ENCODE measurements at places on chromosomes 7 and 10.

DNA sequence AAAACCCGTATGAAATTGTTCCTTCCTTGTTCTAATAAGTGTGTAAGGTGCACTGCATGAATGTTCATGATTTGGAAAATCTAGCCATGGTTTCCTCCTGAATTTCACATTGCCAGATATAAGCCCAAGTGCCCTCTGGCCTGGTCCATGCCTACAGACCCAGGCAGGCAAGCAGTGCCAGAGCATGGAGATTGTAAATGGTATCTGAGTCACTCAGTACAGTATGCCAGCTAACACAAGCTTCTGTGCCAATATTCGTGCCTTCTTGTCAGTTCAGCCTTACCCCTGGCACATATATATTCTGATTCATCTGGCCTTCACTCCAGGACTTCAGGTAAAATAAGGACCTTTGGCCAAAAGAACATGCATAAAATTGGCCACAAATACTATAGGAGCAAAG lies 38.4 kb upstream of the PDE1C start:
- no peak for DNase-seq

GRCh38 chr10:50540069-50540825 lies 83.5 kb downstream of the SGMS1 start:
- DNase-seq, result no peak

- no peak for DNase-seq
Observed at GRCh38 chr7:95691464-95691863, 80.9 kb upstream of the DYNC1I1 start.

DNA sequence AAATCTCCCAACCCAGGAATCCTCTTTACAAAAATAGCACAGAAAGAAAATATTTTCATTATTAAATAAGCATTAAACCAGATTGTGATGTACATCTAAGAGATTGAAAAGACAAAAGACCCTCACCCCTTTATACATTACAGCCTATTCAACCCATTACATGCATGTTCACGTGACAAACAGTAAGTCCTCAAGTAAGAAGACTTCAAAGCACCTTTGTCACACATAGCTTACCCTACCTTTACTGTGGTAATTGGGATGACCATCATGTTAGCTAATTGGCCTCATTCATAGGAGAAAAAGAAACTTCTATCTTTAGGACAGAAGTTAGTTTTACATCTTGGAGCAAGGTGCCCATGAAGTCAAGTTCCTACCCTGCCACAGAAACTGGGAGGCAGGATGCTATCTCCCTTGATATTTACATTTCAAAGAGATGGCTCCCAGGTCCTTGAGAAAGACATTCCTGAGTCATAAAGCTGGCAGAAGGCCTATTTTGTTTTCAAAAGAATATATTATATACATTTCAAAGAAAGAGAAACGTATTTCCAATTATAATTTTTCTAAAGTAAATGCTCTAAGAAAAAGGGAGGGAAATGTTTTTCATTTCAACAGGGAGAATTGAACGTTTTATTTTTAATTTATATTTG lies 48.1 kb downstream of the GNAI1 start:
- DNase-seq, result no peak

DNA sequence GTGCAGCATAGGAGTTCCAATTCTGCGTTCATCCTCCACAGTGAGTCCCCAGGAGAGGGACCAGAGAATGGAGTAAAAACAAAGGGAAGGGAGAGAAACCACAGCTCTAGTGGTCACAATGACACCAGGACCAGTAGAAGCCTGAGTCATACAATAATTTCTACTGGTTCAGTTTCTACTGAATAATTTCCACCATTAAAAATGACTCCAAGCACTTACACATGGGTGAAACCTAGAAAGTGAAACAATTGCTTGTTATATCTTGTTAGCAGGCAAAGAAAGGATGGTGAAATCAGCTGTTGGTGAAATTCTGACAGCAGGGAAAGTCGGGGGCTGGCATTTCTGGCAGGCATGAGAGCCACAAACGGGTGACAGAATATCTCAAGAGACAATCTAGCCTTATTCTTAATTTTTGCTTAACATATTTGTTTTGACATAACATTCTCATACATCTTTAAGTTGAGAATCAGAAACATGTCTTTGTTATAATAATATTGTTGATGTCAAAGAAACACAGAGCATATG lies 1065.8 kb upstream of the C7orf33 start:
- no peak for DNase-seq

GRCh38 chr7:30771880-30772425 lies 736 bp downstream of the MINDY4 start:
- DNase-seq, result no peak

DNA sequence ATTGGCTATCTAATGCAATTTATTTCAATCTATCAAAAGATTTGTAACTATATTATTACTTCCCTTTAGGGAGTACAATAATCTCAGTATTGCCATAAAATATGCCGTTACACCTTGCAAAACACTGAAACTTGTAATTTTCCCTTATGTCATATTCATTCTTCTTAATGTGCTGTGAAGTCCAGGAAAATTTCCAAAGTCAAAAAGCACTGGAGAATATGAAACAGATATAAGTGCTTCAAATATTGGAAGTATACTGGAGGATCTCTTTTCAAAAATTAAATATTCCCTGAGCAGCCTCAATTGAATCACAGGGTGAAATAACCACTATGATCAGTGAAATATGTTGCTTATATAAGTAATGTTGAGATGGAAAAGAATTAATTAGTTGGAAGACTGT lies 356.0 kb downstream of the PPP1R3A start:
- DNase-seq, result no peak

- peak; percentile 6 for DNase-seq
Observed at GRCh38 chr10:17742918-17743317, 9.1 kb upstream of the TMEM236 start.

- no peak for DNase-seq
Observed at GRCh38 chr7:288671-289101, 1.3 kb upstream of the FOXL3 start.

- DNase-seq, result no peak
Observed at GRCh38 chr7:157140511-157140905, 1.8 kb downstream of the UBE3C start.

DNA sequence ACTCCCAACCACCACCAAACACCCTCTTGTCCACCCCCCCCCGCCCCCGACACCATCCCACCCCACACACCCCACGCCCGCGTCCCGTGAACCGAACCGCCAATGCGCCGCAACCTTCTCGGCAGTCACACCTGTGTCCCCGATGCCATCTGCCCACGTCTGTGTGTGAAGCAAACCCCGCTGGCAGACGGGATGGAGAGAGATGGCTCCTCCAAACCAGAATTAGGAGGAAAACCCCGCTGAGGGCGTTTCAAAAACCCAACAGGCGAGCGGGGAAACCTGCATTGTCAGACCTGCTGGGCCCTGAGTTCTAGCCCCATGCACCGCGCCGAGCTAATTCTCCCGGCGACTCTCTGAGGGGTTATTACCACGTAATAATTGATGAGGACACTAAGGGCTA lies 28.6 kb upstream of the KCNK18 start:
- peak; percentile 30 for DNase-seq

- DNase-seq, result no peak
Observed at GRCh38 chr7:129356176-129356575, 78.1 kb upstream of the STRIP2 start.

DNA sequence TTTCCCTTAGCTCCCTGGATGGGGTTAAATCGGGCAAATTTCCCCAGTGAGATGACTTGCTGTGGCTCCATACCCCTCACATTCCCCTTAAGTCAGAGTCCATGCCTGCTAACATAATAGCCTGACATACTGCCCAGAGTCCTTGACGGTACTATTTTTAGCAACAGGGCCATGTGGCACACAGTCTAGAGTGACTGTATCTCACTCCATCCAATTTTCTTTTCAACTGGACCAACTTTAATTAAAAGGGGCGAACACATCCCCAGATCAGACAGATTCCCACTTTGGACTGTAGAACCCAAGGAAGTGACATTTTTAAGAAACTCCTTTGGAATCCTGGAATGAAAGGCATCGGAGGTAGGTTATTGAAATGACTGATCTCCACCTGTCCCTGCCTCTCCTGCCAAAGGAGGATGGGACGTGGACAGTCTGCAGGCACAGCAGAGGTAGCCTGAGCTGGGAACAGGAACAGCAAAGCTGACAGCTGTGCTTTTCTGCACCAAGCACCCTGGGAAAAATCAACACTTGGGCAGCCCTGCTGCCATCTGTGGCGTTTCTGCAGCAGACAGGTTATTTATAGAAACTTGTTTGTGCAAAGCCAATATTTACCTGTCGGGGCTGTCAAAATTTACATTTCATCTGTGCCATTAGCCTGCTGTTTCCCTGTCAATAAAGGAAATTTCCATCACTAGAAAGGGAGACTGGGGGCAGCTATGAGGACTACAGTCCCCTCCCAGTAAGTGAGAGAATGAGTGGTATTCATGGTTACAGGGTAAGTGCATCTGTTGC lies 221.5 kb upstream of the AOAH start:
- no peak for DNase-seq

DNA sequence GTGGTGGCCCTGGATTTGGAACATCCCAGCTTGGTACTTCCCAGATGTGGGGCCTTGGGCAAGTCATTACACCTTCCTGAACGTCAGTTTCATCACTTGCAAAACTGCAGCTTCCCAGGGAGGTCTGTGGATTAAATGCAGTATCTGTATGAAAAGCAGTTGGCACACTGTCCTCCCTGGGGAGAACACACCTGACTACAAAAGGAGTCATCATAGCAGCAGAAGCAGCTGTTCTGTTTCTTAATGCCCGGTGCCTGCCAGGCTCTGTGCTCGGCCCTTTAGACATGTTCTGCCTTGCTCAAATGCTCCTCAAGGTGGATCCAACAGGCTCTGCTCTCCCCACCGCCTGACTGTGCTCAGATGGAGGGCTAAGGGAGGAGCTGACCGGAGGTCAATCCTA lies 31.0 kb downstream of the CDCA7L start:
- DNase-seq, result no peak

DNA sequence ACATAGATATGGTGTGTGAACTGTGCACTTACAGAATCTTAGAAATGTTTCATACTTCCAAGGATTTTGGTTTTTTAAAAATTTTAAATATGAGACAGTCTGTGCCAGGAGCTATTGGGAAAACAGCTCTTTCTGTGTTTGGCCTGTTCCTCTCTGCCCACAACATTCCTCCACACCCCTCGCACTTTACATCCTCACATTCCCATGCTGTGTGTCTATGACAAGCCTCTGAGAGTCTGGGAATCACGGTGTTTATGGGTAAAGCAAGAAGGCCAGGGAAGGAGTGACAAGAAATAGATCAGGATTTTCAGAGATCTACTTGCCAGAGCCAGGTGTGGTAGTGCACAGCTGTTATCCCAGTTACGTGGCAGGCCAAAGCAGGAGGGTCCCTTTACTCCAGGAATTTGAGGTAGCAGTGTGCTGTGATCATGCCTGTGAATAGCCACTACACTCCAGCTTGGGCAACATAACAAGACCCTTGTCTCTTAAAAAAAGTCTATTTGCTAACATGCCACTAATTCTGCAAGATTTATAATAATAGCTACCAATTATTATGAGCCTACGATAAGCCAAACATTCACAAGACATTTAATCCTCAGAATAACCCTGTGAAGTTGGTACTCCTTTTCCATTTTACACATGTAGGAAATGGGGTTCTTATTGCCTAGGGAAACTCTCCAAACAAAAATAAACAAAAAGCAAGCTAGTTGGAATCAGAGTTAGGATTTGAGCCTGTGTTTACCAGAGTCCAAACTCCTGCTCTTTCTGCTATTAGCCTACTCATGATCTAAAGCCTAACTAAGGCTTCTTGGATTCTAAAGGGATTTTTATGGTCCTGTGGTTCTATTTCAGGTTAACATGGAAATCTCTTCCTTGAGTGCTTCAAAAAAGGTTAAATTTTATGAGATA lies 168.3 kb upstream of the SP8 start:
- no peak for DNase-seq

- no peak for DNase-seq
Observed at GRCh38 chr7:77313085-77313484, 103.1 kb downstream of the GSAP start.

- DNase-seq, result no peak
Observed at GRCh38 chr7:142797391-142798377, 26.9 kb downstream of the PRSS2 start.

GRCh38 chr10:34219753-34220548 lies 595.1 kb downstream of the PARD3 start:
- DNase-seq, result no peak

- DNase-seq, result no peak
Observed at GRCh38 chr10:60578217-60578616, 188.5 kb upstream of the ANK3 start.

GRCh38 chr10:35306852-35307251 lies 29.5 kb upstream of the CCNY start:
- DNase-seq, result no peak

- no peak for DNase-seq
Observed at GRCh38 chr7:77687100-77687746, 9.0 kb upstream of the RSBN1L start.

- no peak for DNase-seq
Observed at GRCh38 chr10:44039599-44039998, 345.3 kb downstream of the CXCL12 start.

DNA sequence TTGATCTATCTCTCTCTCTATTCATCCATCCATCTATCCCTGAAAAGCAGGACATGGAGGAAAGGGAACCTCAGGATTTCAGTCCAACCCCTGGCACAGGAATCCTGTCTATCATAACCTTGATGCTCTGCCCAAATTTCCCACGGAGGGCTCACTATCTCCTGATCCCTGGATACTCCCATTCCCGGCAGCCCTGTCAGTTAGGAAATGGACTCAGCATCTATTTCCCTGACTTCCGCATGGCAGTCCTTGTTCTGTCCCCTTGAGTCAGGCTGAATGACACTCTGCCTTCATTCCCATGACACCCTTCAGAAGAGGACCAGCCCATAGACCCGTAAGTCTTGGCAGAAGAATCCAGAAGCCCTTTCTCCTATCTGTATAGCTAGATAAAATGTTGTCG lies 77.7 kb downstream of the VWA2 start:
- DNase-seq, result no peak

DNA sequence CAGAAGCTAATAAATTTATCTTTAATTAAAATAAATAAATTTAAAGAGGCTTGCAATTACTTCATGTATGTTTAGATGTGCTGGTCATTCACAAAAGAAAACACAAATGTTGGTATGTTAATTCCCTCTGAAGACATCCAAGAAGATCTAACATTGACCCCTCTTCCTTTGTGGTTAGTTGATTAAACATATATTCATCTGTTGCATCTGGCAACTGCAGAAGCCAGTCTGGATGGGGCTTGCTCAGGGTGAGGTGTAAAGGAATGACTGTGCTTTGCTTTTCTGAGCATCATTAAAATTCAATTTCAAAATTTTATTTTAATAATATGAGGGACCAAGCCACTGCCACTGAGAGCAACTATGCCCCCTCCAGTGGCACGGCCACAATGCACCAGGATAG lies 36.4 kb upstream of the FERD3L start:
- no peak for DNase-seq
